ENCODE measurements at places on chromosomes 1 and 21. TPM values are rescaled to one million over a fixed set of nuclear protein-coding genes. Genes with fewer than 3 reads are reported as not detected.

GRCh38 chr21:26170471-26171257 is at the start of gene APP:
TSS of gene APP (minus strand) at chr21:26170770. CDS start at chr21:26170620, 150 bp downstream.
- H3K27me3 ChIP-seq, result peaks cover 18% of the 10 kb centered on the region
- DNase-seq, result peak; percentile 69
- peak within 1 kb of the TSS; percentile 79 for H3K4me3 ChIP-seq

Gene CNR2
- not detected for total RNA-seq

Gene GDAP2
- total RNA-seq, result 9.2 TPM

DNA sequence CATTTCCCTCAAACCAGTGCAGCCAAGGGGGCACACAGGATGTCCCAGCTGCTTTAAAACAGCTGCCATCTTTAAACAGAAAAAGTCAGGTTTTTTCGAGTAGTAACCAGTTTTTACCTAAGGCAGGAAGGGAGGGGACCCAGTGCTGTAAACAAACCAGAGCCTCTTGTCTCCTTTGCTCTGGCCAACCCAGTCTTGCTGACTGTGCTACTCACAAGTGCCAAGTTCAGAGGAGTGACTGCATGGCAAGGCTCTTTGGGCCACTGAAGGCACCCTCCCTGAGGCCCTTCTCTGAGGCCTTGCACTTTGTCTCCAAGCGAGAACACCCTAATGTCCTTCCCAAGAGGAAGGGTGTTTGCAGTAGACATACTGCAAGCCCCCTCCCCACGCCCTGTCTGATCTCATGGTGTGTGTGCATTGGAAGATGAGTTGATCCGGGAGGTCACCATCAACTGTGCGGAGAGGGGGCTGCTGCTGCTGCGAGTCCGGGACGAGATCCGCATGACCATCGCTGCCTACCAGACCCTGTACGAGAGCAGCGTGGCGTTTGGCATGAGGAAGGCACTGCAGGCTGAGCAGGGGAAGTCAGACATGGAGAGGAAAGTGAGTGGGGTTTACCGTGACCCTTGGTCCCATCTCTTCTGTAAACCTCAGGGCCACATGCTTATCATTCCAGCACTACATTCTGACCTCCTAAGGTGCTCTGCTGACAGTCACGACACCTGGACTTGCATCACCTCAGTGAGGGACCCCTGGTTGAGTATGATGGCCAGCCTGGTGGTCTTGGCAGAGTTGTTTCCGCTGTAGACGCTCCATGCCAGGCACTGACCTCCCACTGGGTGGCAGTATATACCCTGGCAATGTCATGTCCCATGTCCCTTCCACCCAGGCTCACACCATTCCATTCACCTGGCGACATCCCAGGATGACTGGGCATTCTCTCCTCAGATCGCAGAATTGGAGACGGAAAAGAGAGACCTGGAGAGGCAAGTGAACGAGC is 4.7 kb downstream of the DNALI1 start:
- H3K4me3 ChIP-seq, result no peak overlapping the region
- H3K27me3 ChIP-seq, result no peaks in the 10 kb centered on the region
- H3K36me3 ChIP-seq, result no peaks in the 10 kb centered on the region
- DNase-seq, result no peak
- peaks cover 5% of the 10 kb centered on the region for H3K4me1 ChIP-seq
- H3K27ac ChIP-seq, result no peak overlapping the region

- H3K4me1 ChIP-seq, result no peaks in the 10 kb centered on the region
- no peak overlapping the region for H3K4me3 ChIP-seq
- no peak for DNase-seq
- H3K36me3 ChIP-seq, result no peaks in the 10 kb centered on the region
- no peak overlapping the region for H3K27ac ChIP-seq
- no peaks in the 10 kb centered on the region for H3K27me3 ChIP-seq
Measured at GRCh38 chr1:97412166-97412565, 508.7 kb downstream of the DPYD start.

Gene SPRR4
- not detected for total RNA-seq

DNA sequence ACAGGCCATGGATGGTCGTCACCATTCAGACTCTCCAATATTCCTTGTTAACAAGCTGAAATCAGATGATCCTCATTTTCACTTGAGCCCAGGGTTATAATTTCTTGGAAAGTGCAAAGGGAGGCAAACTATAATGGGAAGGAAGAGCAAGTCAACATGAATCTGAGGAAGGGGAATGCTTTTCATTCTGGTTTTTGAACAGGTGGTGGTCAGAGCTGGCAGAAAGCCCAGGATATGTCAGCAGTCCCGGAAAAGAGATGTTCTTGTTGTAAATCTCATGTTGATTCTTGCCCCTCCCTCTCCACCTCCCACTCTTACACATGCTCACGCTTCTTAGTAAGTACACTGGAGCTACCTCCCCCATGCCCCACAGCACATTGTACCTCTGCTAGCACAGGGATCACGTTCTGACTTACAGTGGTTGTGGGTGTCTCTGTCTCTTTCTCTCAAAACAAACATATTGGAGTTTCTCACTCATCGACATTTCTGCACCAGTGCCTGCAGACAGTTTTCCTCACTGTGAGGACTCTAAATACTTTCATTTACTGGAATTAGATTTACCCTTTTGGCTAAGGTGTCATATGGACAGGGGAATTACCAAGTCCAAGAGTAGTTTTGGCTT is 77.6 kb downstream of the XCL2 start:
- no peaks in the 10 kb centered on the region for H3K27me3 ChIP-seq
- H3K27ac ChIP-seq, result peak overlapping the region; percentile 12
- no peak for DNase-seq
- H3K4me3 ChIP-seq, result no peak overlapping the region

Gene C21orf58
- total RNA-seq, result 0.94 TPM
